ENCODE measurements at places on chromosomes 1 and 21.

GRCh38 chr1:215772151-215772550 lies 205.0 kb downstream of the KCTD3 start:
- no peak for DNase-seq

- DNase-seq, result no peak
Observed at GRCh38 chr1:233319272-233319671, 8.3 kb upstream of the MAP3K21 start.

DNA sequence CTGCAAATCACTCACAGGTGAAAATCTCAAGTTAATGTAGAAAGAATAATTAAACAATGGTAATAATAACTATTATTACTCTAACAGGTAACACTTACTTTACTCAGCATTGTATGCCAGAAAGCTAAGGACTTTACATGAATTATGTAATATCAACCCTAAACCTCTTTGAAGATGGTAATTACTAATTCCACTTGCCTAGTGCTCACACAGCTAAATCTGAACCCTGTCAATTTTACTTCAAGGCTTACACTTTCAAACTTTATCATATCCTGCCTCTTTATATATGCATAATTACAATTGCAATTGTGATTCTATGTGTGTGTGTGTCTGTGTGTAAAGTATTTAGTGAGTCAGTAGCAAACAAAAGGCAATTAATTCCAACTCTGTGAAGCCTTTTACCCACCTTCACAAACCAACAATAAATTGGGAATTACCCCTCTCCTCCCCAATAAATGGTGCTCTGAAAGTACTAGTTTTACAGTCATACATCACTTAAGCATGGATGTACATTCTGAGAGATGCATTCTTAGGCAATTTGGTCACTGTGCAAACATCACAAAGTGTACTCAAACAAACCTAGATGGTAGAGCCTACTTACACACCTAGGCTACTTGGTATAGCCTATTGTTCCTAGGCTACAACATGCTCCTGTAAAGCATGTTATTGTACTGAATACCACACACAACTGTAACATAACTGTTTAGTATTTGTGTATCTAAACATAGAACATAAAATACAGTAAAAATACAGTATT lies 5.9 kb downstream of the ZNF644 start:
- DNase-seq, result no peak

- DNase-seq, result no peak
Observed at GRCh38 chr1:182625719-182626504, 21.7 kb upstream of the RGS16 start.

DNA sequence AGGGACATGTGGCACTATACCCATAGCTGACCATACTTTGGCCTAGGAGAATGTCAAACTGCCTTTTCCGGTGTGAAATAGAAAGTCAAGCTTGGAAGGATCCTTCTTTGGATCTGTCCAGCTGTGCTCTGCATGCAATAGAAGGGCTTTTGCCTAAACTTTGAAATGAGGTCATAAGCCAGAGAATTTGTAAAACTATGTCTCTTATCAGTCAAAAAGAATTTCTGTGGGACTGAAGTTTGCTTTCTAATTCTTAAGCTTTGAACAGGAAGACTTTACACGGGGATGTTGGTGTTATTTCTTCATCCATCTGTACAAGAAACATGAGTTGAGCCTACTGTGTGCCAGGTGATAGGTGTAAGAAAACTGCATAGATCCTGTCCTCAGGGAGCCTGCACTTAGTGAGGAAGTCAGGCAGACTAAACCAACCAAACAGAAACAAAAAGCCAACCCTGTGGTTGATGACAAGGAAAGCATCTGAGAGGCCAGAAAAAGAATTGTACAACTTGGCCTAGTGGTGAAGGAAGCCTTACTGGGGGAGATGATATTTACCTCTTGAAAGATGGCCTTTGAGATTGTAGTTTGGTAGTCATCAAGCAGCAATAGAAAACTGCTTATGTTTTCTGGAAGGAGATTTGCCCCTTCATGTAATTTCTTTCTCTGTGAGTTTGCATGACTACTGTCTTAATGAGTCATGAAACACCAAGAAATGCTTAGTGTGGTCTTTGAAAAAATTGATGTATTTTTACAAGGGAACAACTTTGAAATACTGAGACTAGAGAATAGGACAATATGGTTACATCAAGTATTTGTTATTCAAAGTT lies 24.8 kb downstream of the TGFB2 start:
- no peak for DNase-seq

DNA sequence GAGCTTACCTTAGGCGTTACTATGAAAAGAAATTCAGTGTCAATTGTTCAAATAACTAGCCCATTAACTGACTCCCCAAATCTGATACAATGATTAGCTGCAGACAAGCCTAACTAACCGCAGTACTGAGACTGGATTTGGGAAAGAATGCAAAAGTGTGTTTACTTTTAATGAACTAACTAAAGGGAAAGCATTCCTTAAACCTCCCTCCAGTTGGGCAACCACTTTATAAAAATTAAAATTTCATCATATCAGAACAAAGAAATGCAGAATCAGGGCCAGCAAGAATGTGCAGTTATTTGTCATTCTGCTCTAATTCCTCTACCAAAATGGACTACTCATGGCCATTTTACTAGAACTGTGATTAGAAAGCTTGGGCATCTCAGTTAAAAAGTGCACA lies 11.7 kb upstream of the NR5A2 start:
- DNase-seq, result no peak

GRCh38 chr1:57377339-57378139 lies 46.3 kb downstream of the DAB1 start:
- no peak for DNase-seq

- no peak for DNase-seq
Observed at GRCh38 chr21:15224346-15225086, 159.7 kb upstream of the NRIP1 start.

- DNase-seq, result no peak
Observed at GRCh38 chr1:197302775-197303174, 34.7 kb downstream of the CRB1 start.

DNA sequence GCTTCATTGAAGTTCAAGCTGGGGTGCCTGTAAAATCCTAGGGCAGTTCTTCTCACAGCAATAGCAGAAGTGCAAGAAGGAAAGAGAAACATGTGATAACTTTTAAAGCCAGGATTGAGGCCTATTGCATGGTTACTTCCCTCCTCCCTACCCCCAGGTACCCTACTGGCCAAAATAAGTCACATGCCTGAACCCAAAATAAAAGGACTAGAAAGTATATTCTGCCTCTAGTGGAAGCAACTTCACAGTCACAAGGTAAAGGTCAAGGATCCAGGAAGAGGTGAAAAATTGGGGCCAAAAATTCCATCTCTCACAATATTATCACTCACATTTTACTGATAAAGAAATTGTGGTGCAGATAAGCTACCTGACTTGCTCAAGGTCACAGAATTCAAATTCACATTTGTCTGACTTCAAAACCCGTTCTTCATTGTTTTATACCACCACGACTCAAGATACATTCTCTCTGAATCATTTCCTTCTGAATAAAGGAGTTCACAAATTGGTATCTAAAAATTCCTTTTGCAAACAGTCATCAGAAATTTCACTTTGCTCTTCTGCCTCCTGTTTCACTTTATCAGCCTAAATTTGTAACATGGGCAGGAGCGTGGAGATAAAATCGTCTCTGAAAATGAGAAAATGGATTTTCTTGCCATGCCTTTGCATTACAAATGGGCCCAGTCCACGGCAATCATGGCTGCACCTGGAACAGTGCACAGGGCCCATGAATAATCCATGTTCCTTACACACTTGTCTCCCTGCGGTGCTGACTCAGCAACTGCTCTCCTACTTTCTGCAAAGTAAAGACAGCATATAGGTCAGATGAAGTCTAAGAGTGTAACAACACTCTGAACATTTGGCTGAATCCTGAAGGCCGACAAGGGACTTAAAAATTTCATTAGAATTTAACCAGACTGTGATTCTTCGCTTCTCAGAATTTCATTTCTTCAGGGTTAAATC lies 485.3 kb upstream of the NFIA start:
- DNase-seq, result no peak

DNA sequence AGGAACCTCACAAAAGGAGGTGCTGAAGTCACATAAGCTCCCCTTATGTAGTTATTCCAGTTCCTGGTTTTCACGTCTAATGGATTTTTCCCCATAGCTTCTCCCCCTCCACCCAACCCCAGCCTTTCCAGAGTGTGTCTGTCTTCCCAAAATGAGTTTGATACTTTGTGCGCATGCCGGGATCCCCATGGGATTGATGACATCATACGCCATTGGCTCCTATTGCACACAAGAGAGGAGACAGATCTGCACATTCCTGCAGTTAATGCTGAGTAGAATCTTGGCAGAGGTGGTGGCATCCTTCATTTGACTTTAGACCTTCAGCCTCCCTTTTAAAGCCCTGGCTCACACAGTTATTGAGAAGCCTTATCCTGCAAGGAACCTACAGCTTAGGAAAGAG lies 71.4 kb downstream of the DDR2 start:
- DNase-seq, result no peak

All from stimulated activated CD4-positive, alpha-beta T cell treated with anti-CD3 and anti-CD28 coated beads, Interleukin-1b, Interleukin-23, amount 100 ng/mL, for 4 hours (primary cell).